Spleen (tissue), 13 donors: ENCODE measurements at places on chromosomes 5 and 9. TPM values are rescaled to one million over a fixed set of nuclear protein-coding genes. Genes with fewer than 3 reads are reported as not detected.
A peak's percentile ranks its signal among the peaks of the same experiment; 100 is the strongest.

- H3K4me1 ChIP-seq, result peaks cover 31% of the 10 kb centered on the region
- no peak for DNase-seq
- H3K4me3 ChIP-seq, result no peak overlapping the region
- H3K27ac ChIP-seq, result no peak overlapping the region
- H3K27me3 ChIP-seq, result no peaks in the 10 kb centered on the region
- no peaks in the 10 kb centered on the region for H3K36me3 ChIP-seq
Observed at GRCh38 chr5:59130431-59130830, 547.6 kb downstream of the RAB3C start.

DNA sequence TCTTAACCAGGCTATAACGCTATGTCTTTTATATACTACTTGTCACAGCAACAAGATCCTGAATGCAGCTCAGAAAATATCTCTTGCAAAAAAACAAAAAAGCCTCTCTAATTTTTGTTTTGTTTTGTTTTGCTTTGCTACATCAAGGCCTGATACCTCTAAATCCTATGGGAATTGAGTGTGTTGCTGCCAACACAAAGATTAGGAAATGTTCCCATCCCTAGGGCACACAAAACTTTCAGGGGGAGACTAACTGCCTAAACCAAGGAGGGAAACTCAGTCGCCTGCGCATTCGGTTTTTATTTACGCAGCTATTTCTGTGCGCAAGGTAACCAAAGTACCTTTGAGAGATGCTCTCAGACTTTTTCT, 1.7 kb downstream of the SSBP2 start:
- DNase-seq, result no peak
- H3K4me1 ChIP-seq, result peaks cover 17% of the 10 kb centered on the region
- no peaks in the 10 kb centered on the region for H3K27me3 ChIP-seq
- peak overlapping the region; percentile 95 for H3K27ac ChIP-seq
- no peaks in the 10 kb centered on the region for H3K36me3 ChIP-seq
- peak overlapping the region; percentile 88 for H3K4me3 ChIP-seq

- no peaks in the 10 kb centered on the region for H3K36me3 ChIP-seq
- H3K4me3 ChIP-seq, result no peak overlapping the region
- H3K27ac ChIP-seq, result no peak overlapping the region
- peaks cover 6% of the 10 kb centered on the region for H3K4me1 ChIP-seq
- no peaks in the 10 kb centered on the region for H3K27me3 ChIP-seq
Observed at GRCh38 chr5:158933494-158934318, 166.0 kb downstream of the EBF1 start.

GRCh38 chr5:87069974-87070608, 197.6 kb upstream of the RASA1 start:
- H3K36me3 ChIP-seq, result no peaks in the 10 kb centered on the region
- no peak overlapping the region for H3K27ac ChIP-seq
- no peaks in the 10 kb centered on the region for H3K27me3 ChIP-seq
- no peak overlapping the region for H3K4me3 ChIP-seq
- DNase-seq, result no peak

- no peaks in the 10 kb centered on the region for H3K36me3 ChIP-seq
- H3K4me1 ChIP-seq, result no peaks in the 10 kb centered on the region
- H3K4me3 ChIP-seq, result no peak overlapping the region
- no peak overlapping the region for H3K27ac ChIP-seq
- no peak for DNase-seq
Observed at GRCh38 chr9:19199012-19199411, 31.5 kb upstream of the DENND4C start.

- peaks cover 9% of the 10 kb centered on the region for H3K4me1 ChIP-seq
- no peak for DNase-seq
- no peaks in the 10 kb centered on the region for H3K27me3 ChIP-seq
- H3K4me3 ChIP-seq, result no peak overlapping the region
Observed at GRCh38 chr5:57028161-57028560, 76.2 kb upstream of the MIER3 start.

- peaks cover 50% of the 10 kb centered on the region for H3K4me1 ChIP-seq
- peak overlapping the region; percentile 40 for H3K27ac ChIP-seq
- DNase-seq, result no peak
Observed at GRCh38 chr5:131281133-131281867, 17.4 kb downstream of the CDC42SE2 start.

DNA sequence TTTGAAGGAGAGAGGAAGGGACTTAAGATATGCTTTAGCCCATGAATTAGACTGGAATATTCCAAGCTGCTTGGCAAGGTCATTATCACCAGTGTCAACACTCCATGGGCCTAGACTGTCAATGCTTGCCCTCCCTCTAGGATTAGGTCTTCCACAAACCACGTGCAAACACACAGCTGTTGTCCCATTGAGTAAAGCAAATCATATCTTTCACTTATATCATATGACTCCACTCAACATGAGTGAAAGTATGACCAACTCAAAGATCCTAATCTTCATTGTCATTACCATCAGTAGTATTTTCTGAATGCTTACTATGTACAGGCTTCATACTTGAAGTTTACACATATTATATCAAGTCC, 57.0 kb upstream of the GRAMD2B start:
- H3K4me3 ChIP-seq, result no peak overlapping the region
- DNase-seq, result no peak
- no peaks in the 10 kb centered on the region for H3K4me1 ChIP-seq
- no peaks in the 10 kb centered on the region for H3K27me3 ChIP-seq
- no peaks in the 10 kb centered on the region for H3K36me3 ChIP-seq

GRCh38 chr9:113868501-113868900, 7.6 kb upstream of the ZNF618 start:
- no peak for DNase-seq
- H3K36me3 ChIP-seq, result no peaks in the 10 kb centered on the region
- no peaks in the 10 kb centered on the region for H3K4me1 ChIP-seq
- no peaks in the 10 kb centered on the region for H3K27me3 ChIP-seq

GRCh38 chr5:32076699-32077695, 97.1 kb downstream of the GOLPH3 start:
- H3K4me3 ChIP-seq, result no peak overlapping the region
- H3K27ac ChIP-seq, result no peak overlapping the region
- no peaks in the 10 kb centered on the region for H3K27me3 ChIP-seq

GRCh38 chr9:127107171-127107928, 15.1 kb downstream of the ANGPTL2 start:
- peaks cover 13% of the 10 kb centered on the region for H3K4me1 ChIP-seq
- no peak for DNase-seq
- no peaks in the 10 kb centered on the region for H3K36me3 ChIP-seq

DNA sequence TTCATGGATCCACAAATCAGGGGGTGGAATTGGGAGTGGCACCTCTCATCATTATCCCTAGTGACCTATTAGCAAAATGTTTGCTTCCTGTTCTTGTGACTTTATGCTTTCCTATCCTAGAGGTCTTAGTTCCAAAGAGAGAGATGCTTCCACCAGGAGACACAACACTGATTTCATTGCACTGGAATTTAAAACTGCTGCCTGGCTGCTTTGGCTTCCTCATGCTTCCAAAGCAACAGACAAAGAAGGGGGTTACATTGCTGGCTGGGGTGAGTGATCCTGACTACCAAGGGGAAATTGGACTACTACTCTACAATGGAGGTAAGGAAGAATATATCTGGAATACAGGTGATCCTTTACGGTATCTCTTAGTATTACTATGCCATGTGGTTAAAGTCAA, 69.2 kb upstream of the SH3GL2 start:
- H3K27ac ChIP-seq, result no peak overlapping the region
- no peak overlapping the region for H3K4me3 ChIP-seq
- no peaks in the 10 kb centered on the region for H3K4me1 ChIP-seq
- no peaks in the 10 kb centered on the region for H3K27me3 ChIP-seq

GRCh38 chr9:17021387-17021970, 113.4 kb upstream of the CNTLN start:
- DNase-seq, result no peak
- no peaks in the 10 kb centered on the region for H3K36me3 ChIP-seq
- H3K4me1 ChIP-seq, result no peaks in the 10 kb centered on the region
- H3K4me3 ChIP-seq, result no peak overlapping the region
- no peaks in the 10 kb centered on the region for H3K27me3 ChIP-seq
- H3K27ac ChIP-seq, result no peak overlapping the region

- H3K4me1 ChIP-seq, result no peaks in the 10 kb centered on the region
- H3K27me3 ChIP-seq, result no peaks in the 10 kb centered on the region
- H3K4me3 ChIP-seq, result no peak overlapping the region
- DNase-seq, result no peak
Observed at GRCh38 chr9:83355024-83355444, 183.2 kb downstream of the FRMD3 start.

GRCh38 chr9:121280715-121281613, 13.0 kb downstream of the GSN start:
- H3K27ac ChIP-seq, result peak overlapping the region; percentile 94
- no peaks in the 10 kb centered on the region for H3K27me3 ChIP-seq
- no peaks in the 10 kb centered on the region for H3K36me3 ChIP-seq
- no peak for DNase-seq

DNA sequence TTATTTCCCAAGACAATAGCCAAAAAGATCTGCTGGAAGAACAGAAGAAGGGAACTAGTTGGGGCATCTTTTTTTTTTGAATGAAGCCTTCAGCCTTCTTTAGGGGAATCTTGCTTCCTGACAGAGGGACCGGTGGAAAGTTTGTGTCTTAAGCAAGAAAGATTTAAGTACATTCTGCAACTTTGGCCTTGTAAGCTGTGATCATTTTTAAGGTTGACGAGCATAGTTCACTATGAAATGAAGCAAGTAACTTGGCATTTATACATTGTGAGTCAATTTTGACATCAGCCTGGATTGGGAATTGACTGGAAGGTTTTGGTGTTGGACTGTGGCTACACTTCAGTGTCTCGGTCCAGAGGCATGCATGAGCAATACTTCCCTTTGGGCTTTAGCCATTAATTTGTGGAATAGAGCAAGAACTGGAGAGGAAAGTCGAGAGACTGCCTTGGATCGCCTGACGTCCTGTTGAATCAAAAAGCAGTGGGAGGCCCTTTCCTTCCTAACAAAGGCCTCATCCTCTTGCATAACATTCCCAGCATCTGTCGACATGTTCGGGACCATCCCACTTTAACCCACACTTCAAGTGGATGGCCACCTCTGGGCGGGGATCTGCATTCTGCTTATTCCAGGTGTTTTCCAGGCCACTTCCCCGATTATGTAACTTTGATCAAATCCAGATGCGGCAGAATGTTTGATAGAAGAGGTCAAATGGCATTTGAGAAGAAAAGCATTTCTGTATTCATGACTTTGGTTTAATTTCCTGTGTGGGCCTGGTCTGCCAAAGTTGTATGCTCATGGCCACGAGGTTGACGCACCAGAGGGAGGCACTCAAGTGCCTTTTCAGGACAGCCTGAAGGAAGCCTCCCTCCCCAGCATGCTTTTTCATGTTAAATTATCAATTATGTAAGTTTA, 12.5 kb downstream of the ABL1 start:
- H3K4me3 ChIP-seq, result no peak overlapping the region
- no peak for DNase-seq
- no peaks in the 10 kb centered on the region for H3K27me3 ChIP-seq
- no peaks in the 10 kb centered on the region for H3K36me3 ChIP-seq
- peaks cover 50% of the 10 kb centered on the region for H3K4me1 ChIP-seq
- peak overlapping the region; percentile 77 for H3K27ac ChIP-seq

DNA sequence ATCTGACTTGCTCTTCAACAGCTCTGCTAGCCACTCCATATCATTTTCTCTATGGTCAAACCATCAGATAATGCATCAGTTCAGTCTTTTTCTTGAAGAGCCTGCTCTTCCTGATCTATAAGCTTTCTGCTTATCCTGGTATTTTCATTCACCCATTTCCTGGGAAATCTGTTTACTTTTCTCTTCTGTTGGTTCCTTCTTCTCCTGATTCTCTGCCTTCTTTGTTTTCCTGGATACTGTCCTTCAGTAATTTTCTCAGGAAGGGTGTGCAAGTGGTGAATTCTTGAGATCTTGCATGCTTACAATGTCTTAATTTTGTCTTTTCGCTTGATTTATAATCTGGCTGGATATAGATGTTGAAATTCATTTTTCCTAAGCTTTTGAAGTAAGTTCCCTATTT, 39.8 kb upstream of the NKX2-5 start:
- DNase-seq, result no peak
- no peaks in the 10 kb centered on the region for H3K36me3 ChIP-seq
- H3K27ac ChIP-seq, result no peak overlapping the region
- no peaks in the 10 kb centered on the region for H3K4me1 ChIP-seq

GRCh38 chr5:147223948-147224791, 10.7 kb upstream of the STK32A start:
- H3K36me3 ChIP-seq, result no peaks in the 10 kb centered on the region
- DNase-seq, result no peak
- H3K4me1 ChIP-seq, result no peaks in the 10 kb centered on the region

DNA sequence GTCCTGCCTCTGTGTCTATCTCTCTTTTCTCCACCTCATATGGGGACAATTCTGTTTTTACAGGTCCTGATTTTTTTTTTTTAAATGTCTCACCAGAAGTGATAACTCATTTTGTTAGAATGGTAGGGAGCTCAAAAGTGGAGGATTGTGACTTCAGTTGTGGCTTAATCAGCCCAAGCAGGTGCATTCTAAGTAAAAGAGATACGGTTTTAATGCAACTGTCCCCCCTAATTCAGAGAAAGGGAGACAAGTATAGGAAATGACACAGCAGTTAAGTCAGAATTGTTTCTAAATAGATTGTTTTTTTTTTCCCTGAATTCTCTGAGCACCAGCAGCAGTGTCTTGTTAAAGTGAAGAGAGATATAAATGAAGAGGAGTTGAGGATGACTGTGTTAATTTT, 24.5 kb downstream of the MAST4 start:
- H3K4me3 ChIP-seq, result no peak overlapping the region
- no peak overlapping the region for H3K27ac ChIP-seq
- DNase-seq, result no peak
- no peaks in the 10 kb centered on the region for H3K36me3 ChIP-seq
- H3K27me3 ChIP-seq, result no peaks in the 10 kb centered on the region

DNA sequence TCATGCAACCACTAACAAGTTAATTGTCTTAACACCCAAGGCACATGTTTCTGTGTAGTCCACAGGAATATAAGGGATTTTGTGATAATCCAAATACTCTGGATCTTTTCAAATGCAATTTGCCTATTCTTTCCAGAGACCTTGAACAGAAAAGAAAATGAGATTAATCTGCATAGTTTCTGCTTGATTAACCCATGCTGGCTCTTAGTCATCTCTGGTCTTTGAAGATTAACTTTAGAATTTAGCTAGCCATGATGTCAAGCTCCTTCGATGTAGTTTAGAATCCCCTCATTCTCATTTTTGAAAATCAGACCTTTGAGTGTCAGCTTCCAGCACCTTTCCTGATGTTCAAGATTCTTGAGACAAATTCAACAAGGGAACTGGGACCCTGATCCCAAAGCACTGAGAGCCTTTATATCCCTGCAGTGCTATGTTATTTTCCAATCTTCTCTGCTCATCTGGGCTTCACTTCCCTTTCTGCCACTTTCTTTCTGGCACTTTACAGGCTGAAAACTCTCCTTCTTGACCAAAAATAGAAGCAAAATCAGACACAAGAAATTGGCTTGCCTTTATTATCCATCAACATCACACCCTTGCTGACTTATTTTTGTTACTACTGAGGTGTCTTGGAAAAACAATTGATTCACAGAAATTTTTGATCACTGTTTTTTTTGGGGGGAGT, 155.5 kb downstream of the PALM2AKAP2 start:
- no peak overlapping the region for H3K4me3 ChIP-seq
- no peaks in the 10 kb centered on the region for H3K36me3 ChIP-seq
- no peak overlapping the region for H3K27ac ChIP-seq
- DNase-seq, result no peak
- no peaks in the 10 kb centered on the region for H3K27me3 ChIP-seq

The SYK gene
- 116 TPM for total RNA-seq

The CCL19 gene
- 4.4 TPM for total RNA-seq

The SLC6A18 gene
- total RNA-seq, result not detected

The SPACA9 gene
- 5.6 TPM for total RNA-seq

The SPINK13 gene
- not detected for total RNA-seq

The ENC1 gene
- 12.4 TPM for total RNA-seq

The TTC16 gene
- total RNA-seq, result 1.9 TPM

The BARHL1 gene
- total RNA-seq, result not detected

The PRRX2 gene
- total RNA-seq, result not detected

The CDH9 gene
- total RNA-seq, result not detected

The ENG gene
- 288 TPM for total RNA-seq

The AMACR gene
- total RNA-seq, result 8.1 TPM

The WDR38 gene
- not detected for total RNA-seq

The PFN3 gene
- total RNA-seq, result not detected
